ENCODE measurements at places on chromosomes 5 and 9.

DNA sequence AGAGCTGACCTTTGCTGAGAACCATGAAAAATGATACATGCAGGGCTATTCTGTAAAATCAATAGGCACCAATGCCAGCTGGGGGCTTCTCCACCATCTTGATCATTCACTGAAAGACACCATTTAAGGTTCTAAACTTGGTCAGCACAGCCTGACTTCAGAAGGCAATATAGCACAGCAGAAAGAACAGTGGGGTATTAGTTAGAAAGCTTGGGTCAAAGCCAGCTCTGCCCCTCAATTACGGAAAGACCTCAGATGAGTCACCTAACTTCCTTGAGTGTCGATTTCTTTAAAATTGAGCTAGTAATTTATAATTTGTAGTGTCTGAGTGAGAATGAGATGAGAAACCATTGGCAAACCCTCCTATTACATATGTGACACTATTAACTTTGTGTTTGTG is 3.4 kb downstream of the TNC start:
- no peak for DNase-seq

- no peak for DNase-seq
Observed at GRCh38 chr5:117954331-117954730, 1034.0 kb downstream of the DTWD2 start.

DNA sequence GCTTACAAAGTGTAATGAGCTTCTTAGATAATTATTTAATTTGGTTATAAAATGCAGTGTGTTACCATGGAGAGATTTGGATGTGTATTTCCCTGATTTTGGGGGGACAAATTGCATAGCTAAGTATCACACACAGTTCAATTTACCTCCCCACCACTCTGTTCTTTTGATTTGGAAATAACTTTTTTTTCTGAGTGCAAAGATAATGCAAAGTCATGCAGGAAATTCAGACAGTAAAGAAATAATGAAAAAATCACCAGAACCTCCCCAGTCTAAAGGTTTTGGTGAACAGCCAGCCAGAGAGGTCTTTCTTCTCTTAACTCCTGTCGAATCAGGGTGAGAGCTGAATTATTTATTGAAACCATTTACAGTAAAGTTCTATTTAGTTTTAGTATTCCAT is 3.2 kb downstream of the ADGRV1 start:
- DNase-seq: no peak

- DNase-seq: no peak
Observed at GRCh38 chr9:137621131-137621757, 2.4 kb downstream of the EHMT1 start.

DNA sequence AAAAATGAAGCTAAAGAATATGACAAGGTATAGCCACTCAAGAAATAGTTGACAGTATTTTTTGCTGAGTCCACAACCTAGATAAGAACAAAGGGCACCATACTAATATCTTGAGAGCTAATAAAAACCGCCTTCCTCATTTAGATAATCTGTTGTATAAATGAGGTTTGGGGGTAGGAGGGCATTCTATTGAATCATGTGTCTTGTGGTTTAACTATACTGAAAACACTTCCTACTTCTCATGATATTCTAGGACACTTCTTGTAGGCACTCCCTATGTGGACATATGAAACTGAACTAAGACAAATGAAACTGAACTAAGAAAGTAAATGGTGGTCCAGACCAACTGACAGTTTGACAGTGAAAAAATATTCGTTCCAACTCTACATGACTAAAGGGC is 1268.5 kb upstream of the C9orf72 start:
- no peak for DNase-seq

- no peak for DNase-seq
Observed at GRCh38 chr9:127742435-127743088, 7.5 kb upstream of the TOR2A start.

DNA sequence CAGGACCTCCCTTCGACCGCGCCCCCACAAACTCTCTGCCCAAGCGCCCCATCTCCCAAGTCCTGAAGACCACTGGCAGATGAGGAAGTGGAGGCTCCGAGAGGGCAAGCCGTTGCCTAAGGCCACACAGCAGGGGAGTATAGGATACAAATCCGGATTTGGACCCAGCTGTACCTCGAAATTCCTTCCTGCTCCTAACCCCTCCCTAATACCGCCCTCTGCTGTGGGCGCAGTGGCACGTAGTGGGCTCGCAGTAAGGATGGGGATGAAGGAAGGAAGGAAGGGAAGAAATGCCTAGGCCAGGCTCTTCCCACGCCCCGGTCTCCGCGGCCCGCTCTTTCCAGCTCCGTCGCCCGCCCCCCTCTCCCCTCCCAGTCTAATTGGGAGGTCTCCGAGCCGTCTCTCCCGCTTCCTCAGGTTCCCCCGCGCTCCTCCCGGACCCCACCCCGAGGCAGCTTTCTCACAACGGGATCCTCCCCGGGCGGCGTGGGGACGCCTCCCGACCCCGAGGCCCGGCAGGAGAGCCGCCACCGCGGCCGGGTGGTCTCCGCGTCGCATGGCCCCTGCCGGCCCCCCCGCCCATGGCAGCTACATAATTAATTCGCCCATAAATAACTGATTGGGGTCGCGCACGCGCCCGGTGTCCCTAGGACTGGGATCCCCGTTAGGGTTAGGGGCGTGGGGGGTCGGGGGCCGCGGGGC is 138.9 kb downstream of the C9orf50 start:
- DNase-seq: no peak

DNA sequence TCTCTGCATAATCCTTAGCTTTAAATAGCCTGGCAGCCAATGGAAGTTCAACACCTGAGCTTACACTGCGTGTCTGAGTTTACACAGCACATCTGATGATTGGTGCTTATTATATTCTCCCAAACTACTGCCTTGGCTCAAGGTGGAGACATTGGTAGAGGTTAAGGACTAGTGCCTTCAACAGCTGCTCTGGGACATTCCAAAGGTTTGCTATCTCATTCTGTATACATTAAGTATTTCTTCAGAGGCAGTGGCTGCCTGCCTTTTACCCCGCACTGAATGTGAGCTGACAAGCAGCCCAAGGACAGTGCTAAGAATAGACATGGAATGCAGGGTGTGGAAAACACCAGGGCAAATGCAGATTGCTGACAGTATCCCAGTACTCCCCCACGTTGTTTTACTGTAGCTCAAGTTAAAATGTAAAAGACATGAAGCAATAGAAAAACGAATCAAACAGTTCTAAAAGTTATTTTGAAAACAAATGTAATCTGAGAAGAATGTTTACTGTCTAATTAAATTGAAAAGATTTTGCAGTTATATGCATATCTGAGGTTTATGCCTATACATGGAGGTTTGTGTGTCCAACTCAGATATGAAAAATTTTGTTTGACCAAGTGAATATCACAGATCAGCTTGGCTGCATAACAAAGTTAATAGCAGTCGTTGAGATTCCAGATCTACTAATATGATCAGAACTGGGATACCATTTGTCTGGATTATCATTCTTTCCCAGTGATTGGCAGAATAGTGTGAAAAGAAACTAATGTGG is 1.8 kb downstream of the HSPB3 start:
- no peak for DNase-seq

GRCh38 chr5:166262395-166262794 is 2029.0 kb upstream of the WWC1 start:
- DNase-seq: no peak

- no peak for DNase-seq
Observed at GRCh38 chr5:7983433-7983832, 114.5 kb downstream of the MTRR start.

Data from activated CD4-positive, alpha-beta T cell treated with anti-CD3 and anti-CD28 coated beads for 24 hours (primary cell).